Stimulated activated CD8-positive, alpha-beta memory T cell treated with anti-CD3 and anti-CD28 coated beads, Interleukin-4, amount 100 ng/mL, for 1 hour (primary cell): ENCODE measurements at places on chromosomes 1 and 21.

DNA sequence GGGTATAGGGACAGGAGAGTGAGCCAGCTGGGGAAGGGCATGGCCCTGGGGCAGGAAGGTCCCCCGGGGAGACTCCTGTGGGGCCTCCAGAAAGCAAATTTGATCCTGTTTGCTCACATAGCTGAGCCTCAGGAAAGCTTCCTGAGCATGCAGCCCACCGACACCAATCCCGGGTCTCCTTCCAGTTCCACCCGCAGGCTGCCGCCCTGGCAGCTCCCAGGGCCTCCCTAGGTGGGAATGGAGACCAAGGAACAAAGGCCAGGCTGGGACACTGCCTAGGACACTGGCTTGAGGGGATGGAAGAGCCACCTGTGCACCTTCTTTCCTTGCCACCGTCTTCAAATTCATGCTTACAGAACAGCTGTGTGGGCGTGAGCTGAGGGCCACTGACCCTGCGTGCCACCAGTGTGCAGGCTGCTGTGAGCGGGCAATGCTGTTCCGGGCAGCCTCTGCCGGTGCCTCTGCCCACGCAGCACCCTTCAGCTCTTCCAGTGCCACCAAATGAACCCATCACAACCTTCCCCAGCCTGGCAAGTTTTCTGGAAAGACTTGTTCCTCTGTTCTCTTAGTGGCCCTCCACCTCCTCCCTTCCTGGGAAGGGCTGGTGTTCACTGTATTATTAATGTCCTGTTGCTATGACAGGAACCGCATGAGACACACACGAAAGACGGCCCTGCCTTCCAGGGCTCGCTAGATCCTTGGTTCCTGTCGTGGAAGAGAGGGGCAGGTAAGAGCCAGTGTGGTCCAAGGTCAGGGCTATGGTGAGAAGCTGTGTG lies 53.6 kb downstream of the ACBD3 start:
- no peak for DNase-seq

GRCh38 chr1:224914292-224914900 lies 15.1 kb upstream of the DNAH14 start:
- DNase-seq = no peak

DNA sequence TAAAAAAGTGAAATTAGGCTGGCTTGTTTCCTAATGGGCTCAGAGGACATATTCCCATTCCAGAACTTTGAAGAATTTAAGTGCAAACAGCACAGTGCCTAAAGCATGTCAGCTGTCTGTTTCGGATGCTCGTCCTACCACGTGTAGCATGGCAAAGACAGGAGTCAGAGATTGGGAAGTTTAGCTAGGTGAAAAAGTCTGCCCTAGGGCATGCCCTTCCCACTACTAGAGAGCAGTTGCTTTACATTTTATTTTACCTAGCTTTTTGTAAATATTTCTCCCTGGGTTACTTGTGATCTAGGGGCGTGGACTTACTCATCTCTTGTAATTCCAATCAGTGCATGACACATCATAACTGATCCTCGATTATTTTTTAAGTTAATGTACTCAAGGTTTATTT lies 111.1 kb downstream of the LMO4 start:
- DNase-seq = no peak

- no peak for DNase-seq
Measured at GRCh38 chr1:198174297-198174696, 17.5 kb downstream of the NEK7 start.

GRCh38 chr1:113786069-113786468 lies 26.2 kb downstream of the RSBN1 start:
- no peak for DNase-seq

DNA sequence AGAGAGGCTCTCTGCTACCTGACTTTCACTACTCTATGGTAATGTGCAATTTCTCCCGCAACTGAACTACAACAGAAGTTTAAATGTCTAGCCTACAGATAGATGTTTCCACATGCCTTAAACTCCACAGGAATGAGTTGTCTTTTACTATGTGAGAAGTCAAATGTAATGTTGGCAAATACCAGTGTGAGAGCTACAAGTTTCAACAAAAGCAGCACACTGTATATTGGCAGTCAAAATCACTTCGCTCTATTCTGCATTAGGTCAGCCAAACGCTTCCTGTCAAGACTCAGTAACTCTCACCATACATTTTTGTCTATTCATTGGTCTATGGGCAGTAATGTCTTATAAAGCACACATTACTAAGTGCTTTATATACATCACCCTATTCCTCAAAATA lies 41.9 kb downstream of the LUZP1 start:
- DNase-seq = no peak

GRCh38 chr1:100683448-100684349 lies 35.8 kb upstream of the VCAM1 start:
- DNase-seq = no peak

GRCh38 chr1:187839873-187840272 lies 1011.1 kb downstream of the PLA2G4A start:
- no peak for DNase-seq

- DNase-seq = no peak
Measured at GRCh38 chr1:222995620-222996309, 147.3 kb downstream of the TLR5 start.

DNA sequence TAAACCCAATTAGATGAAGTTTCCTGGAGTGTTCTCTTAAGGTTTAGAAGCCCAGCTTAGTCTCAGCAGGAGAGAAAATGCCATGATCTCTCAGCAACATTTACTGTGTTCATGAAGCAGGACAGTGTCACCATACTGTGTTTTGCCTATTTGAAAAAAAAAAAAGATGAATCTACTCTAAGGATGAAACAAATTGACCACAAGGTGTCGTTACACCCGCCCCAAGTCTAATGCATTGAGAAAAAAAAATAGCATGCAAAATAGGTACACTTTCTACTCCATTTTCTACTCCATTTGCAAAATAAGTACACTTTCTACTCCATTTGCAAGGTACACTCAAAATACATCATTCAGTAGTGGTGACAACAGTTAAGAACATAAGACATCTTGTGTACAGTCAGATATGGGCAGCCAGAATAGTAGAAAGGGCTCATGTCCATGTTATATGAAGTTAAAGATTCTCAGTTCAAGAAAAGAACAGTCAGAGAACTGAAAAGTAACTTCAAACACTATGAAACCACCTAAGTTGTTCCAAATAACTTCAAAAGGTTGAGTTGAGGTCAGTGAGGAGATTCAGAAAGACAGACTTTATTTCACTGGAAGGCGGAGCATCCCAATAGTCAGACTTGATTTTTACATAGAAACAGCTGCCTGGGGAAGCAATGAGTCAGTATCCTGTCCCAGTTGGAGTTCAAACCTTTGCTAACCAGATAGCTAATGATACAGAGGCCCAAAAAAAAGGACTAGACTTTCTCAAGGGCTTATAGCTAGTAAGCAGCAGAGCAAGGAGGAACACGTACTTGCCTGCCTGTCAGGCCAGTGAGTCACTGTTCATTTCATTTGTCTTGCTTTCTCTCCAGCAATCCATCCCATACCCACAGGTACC lies 13.3 kb downstream of the PLPPR5 start:
- DNase-seq = no peak

GRCh38 chr1:209417761-209418160 lies 165.8 kb upstream of the CAMK1G start:
- DNase-seq = no peak

- DNase-seq = no peak
Measured at GRCh38 chr21:31143036-31143435, 104.8 kb upstream of the KRTAP19-8 start.

GRCh38 chr1:17527036-17527914 lies 12.2 kb upstream of the ARHGEF10L start:
- no peak for DNase-seq

- no peak for DNase-seq
Measured at GRCh38 chr1:31645274-31645568, 545 bp upstream of the PEF1 start.

DNA sequence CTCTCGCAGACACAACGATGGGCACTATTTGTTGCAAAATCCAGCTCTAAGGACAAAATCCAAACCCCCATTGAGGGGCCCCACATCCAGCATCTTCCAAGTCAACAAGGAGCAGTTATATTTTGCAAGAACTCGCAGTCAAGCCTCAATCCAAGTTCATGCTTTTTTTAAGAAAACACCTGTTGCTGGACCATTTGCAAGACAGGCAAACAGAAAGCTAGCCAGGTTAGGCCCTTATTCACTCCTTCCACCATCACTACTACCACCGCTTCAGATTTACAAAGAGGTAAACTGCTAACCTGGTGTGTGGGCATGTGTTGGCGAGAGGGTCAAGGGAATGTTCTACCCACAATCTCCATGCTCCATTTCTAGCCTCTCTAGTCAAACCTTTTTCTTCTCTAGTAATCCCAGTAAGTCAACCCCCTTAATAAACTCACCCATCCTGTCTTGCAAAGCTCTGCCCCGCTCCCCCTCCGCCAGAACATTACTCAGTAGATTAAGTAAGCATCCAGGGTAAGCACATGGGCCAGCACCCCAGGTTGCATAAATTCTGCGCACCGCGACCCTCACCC lies 703 bp downstream of the ERI3 start:
- no peak for DNase-seq

DNA sequence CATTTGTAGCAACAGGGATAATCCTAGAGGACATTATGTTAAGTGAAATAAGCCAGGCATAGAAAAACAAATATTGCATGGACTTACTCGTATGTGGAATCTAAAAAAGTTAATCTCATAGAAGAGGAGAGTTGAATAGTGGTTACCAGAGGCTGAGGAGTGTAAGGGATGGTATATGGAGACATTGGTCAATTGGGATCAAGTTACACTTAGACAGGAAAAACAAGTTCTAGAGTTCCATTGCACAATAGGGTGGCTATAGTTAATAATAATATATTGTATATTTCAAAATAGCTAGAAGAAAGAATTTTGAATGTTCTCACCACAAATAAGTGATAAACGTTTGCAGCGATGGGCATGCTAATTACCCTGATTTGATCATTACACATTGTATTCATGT lies 354.6 kb downstream of the SEC16B start:
- no peak for DNase-seq

GRCh38 chr1:65423884-65424572 lies 3.6 kb downstream of the LEPR start:
- DNase-seq = no peak

- no peak for DNase-seq
Measured at GRCh38 chr21:43273708-43274021, 104.9 kb downstream of the CRYAA start.

- DNase-seq = no peak
Measured at GRCh38 chr1:24708938-24709337, 36.3 kb upstream of the CLIC4 start.

DNA sequence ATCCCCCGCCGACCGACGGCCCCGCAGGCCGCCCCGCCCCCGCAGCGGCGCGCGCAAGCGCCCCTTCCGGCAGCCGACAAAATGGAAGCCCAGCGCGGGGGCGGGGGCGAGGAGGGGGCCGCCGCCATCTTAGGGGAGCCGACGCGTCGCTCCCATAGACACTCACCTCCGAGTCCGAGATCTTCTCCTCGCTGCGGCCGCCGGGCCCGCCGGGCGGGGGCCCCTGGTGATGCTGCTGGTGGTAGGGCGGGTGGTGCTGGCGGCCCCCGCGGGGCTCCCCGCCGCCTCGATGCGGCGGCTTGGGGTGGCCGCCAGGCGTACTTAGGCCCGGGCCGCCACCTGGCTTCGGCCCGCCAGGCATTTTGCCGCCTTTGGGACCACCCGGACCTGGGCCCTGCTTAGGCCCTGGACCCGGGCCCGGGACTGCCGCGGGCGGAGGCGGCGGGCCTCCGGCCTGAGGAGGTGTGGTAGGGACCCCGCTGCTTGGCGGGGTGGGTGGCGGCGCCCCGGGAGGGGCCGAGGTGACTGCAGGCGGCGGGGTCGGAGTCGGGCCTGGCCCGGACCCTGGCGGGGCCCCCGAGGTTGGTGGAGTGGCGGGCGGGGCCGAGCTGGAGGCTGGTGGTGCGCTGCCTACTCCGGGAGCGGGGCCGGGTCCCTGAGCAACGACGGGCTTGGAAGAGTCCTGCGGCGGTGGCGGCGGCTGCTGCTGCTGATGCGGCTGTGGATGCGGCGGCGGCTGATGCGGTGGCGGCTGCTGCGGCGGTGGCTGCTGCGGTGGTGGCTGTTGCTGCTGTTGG lies 691 bp downstream of the SFPQ start:
- peak; percentile 74 for DNase-seq

DNA sequence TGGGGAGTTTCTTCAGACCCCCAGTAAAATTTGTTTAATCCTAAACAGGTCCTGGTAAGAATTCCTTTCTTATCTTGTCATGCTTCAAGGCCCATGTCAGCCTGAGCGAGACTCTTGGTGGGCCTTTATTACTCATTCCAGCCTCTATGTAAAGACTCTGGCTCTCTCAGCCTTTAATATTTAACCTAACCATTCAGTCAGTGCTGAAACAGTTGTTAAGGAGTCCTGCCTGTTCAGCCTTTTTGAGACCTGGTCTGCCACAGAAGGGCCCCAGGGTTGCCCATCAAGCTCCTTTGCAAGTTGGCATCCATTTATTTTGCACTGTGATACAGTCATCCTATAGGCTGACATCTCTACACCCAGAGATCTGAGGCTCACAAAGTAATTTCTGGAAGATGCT lies 107.7 kb upstream of the VANGL1 start:
- no peak for DNase-seq

DNA sequence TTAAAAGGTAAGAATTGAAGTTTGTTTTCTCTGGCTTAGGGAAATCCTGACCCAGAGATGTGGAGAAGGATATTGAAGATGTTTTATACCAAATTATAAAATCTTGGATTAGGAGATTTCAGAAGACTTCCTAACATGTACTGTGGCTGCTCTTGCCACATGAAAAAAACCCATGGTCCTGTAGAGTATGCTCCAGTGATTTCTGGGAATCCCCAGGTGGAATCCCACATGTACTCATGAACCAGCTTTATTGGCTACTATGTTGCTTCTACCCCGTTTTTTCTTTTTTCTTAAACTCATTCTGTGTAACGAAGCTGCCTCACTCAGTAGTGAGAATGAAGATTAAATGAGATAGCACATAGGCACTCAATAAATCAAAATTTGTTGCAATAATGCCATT lies 132.7 kb upstream of the SGIP1 start:
- DNase-seq = no peak

GRCh38 chr1:234515411-234515810 lies 36.4 kb upstream of the TARBP1 start:
- DNase-seq = no peak

DNA sequence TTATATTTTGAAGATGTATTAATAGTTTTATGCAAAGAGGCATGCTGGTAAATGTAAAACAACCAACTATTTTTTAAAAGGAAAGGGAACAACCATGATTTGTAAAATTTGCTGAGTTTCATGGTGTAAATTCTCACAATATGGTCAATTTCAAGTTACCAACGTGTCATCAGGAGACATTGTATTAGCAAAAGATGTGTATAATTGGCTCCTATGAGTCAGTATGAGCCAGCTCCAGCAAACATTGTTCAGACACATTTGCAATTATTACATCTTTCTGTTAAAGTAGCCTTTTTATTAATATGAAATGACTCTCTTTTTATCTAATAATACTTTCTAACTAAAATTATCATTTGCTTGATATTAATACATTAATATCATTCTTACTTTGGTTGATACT lies 15.3 kb downstream of the CFH start:
- no peak for DNase-seq
